Fibroblast of the conjunctiva (primary cell): ENCODE measurements at places on chromosomes 2 and 18.

GRCh38 chr2:163436963-163437362 is 298.8 kb downstream of the FIGN start:
- no peak for DNase-seq

DNA sequence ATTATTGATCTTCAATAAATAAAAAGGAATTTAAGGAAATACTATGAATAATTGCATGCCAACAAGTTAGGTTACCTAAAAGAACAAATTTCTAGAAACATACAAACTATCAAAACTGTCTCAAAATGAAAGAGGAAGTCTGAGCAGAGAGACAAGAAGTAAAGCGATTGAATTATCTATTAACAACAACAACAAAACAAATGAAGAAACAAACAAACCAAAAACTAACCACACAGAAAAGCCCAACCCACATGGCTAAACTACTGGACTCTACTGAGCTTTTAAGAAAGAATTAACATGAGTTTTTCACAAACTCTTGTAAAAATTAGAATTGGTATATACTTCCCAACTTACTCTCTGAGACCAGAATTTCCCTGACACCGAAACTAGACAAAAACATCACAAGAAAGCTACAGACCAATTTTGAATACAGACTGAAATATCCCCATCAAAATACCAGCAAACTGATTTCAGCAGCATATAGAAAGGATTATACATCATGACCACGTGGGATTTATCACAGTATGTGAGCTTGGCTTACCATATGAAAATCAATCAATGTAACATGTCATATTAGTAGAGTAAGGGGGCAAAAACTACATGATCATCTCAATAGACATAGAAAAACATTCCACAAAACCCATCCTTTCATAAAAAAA is 16.6 kb upstream of the GALNT1 start:
- no peak for DNase-seq

DNA sequence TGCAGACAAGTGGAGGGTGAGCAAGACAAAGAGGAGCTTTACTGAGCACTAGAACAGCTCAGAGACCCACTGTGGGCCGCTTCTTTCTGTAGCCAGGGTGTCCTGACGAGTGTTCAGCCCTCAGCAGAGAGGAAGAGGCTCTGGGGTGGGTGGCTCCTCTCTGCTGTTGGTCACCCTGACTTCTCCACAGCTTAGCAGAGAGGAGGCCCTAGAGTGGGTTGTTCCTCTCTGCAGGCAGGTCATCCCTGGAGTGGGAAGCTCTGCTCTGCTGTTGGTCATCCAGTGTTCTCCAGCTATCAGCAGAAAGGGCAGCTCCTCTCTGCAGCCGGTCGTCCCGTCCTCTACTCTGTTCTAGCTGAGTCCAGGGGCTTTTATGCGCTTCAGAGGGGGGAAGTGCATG is 286.5 kb downstream of the ICOS start:
- DNase-seq = no peak

DNA sequence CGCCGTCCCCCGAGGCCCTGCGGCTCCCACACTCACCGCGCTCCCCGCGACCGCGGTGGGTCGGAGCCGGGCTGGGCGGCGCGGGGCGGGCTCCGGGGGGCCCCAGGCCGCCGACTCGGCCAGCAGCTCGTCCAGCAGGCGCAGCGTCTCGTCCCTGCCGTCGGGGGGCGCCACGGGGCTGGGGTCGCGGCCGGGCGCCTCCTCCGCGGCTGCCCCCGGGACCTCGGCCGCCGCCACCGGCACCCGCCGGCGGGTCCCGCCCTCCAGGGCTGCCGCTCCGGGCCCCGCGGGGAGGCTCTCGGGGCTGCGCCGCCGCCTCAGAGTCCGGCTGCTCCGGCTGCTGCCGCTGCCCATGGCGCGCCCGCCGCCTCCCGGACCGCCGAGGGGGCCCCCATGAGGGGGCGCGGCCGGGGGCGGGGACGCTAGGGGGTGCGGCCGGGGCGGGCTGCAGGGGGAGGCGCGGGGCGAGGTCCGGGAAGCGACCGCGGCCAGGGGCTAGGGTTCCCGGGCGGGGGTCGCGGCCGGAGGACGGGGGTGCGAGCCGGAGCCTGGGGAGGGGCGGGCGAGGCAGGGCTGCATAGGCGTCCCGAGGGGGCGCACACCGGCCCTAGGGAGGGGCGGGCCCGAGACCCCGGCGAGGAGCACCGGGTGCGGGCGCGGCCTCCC is at the start of gene CYS1:
CYS1 (minus strand) TSS at position 542 of the 666 bp plus-strand sequence; CDS start at position 354, 188 bp downstream.
- no peak for DNase-seq

- no peak for DNase-seq
These were observed 77.8 kb upstream of the STON1 start for GRCh38 chr2:48452108-48452507.

- no peak for DNase-seq
These were observed 23.7 kb upstream of the ACKR3 start for GRCh38 chr2:236545814-236546480.

DNA sequence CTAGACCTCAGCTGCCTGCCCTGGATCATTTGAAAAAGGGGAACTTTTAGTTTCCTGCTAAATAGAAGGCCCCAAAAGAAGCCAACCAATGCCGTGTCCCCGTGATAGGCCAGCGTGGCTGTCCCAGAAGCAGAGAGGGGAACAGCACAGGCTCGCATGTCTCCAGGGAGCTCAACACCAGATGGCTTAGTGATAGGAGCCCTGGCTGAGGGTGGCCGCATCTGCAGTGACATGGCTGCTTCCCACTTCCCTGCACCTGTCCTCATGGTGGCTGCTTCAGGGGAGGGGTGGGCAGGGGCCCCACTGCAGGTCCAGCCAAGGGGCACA is 79.6 kb downstream of the MBP start:
- DNase-seq = no peak

DNA sequence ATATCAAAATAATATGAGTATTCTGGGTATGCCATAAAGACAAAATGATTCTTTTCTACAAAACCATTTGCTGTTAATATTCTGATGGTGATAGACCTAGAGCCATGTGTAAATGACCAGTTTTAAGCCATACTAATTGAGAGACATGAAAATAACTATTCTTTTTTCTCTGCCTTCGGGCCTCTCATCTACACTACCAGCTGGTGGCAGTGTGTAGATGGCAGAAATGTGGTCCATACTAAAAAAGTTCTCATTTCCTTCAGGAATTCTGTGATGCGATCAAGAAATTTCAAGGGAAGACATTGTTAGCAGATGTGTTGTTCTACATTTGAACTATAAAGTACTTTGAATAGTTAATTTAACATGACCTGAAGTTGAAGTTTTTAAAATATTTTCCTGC is 485.2 kb downstream of the TRIB2 start:
- no peak for DNase-seq

DNA sequence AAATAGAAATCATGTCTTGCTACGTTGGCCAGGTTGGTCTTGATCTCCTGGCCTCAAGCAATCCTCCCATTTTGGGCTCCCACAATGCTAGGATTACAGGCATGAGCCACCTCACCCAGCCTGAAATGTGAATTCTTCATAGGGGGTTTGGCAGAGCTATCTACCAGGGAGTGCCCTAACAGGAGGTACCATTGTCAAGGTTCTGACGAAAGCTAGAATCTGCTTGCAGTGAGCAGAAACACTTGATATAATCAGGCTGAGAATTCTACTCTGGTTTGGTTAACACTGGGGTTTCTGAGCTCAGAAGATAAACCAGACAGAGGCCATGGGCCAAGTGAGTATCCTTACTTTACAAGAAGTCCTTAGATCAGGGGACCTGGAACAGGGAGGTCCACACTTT is 7.2 kb upstream of the LAMA3 start:
- DNase-seq = no peak

DNA sequence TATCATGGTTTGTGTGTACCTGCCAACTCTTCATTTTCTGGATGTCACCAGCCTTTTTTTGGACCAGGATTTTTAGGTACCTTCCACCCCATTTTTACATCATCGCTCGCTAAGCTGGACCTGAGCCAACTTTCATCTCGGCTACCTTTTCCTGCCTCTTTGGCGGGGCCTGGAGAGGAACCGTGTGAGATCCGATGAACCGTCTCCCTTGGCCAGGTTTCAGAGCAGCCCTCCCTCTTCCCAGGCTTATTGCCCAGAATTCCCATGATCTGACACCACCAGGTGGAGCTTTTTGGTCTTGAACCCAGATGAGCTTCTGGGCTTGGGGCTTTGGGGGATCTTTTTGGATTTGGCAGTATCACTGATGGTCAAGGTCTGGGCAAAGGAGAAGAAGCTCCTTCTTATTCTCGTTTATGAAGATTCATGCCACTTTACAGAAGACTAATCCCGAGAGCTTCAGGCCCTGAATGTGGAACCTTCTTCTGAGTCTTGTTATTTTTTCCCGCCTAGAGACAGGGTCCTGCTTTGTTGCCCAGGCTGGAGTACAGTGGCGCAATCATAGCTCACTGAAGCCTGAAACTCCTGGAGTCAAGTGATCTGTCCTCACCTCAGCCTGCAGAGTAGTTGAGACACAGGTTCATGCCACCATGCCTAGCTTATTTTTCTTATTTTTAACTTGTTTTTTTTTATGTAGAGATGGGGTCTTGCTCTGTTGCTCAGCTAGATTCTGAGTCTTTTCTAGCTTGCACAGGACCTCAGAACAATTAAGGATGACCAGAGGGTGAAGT is 50.4 kb downstream of the GATA6 start:
- DNase-seq = no peak

- no peak for DNase-seq
These were observed 49.5 kb downstream of the TFCP2L1 start for GRCh38 chr2:121235542-121235941.

DNA sequence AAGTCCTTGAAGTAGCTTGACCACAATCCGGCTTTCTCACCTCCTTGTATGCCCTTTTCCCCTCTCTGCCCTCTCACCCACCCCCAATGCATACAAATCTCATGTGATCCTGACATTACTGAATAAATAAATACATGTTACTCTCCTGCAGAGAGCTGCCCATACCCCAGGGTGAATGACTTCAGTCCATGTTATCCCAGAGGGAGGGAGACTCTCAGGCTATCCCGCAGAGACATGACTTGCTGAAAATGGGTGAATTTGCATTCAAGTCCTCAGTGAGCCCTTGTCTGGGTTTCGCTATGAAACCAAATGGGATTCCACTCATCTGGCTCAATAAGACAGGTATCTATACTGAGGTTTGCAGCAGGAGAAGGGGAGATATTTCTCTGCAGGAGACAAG is 168.5 kb downstream of the FHOD3 start:
- no peak for DNase-seq

DNA sequence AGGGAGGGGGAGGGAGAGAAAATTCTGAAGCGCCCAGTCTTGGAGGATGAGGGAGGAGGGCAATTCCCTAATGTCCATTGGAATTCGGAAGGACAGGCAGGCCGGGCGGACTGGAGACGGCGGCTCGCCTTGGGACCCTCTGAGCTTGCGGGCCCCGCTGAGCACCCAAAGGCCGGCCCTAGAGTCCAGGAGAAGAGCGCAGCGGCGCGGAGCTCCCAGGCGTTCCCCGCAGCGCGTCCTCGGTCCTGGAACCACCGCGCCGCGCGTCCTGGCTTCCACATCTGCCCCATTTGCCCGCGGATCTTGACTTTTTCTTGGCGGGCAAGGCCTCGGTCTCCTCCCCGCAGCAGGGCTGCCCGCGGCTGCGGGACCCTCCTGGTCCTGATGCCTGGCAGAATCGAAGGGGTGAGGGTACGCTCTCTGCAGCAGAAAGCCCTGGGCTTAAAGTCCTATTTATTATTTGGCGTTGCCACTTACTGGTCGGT is 675 bp upstream of the MLPH start:
- DNase-seq = no peak

DNA sequence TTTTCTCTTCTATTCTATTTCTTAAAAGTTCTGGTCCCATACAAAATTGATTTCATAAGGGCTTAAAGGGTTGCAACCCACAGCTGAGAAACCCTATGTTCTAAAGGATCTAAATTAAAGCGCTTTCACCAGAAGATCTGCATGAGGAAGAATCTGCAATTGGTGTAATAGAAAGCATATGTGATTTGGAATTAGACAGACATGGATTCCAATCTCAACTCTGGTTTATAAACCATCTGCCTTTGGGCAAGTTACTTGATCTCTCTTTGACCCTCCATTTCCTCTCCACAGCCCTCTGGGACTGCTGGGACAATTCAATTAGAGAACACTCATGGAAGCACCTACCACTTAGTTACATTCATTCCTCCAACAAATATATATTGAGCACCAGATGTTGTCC is 178.7 kb downstream of the ANTXR1 start:
- no peak for DNase-seq

GRCh38 chr2:82790206-82791021 is 1668.7 kb downstream of the SUCLG1 start:
- no peak for DNase-seq

DNA sequence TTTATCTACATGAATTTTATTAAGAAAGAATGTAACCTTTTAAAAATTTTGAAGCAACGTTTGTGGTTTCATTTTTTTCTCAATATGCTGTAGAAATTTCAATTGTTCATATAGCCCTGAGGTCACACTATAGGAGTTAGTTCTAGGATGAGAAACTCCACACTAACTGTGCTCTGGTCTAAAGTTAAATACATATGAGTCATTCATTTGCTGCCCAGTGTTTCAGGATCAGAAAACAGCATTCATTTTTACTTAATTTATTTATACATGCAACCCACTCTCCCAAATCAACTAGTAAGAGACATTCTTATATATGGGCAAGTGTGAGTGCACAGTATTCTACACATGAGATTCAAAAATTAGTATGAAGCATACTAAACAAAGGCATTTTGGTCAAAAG is 137.9 kb downstream of the DOCK10 start:
- no peak for DNase-seq

GRCh38 chr2:67974559-67975430 is 88.0 kb downstream of the C1D start:
- DNase-seq = no peak

- peak; percentile 97 for DNase-seq
These were observed 185.0 kb downstream of the ANAPC1 start for GRCh38 chr2:111698743-111699554.

- peak; percentile 16 for DNase-seq
These were observed 5.3 kb downstream of the APOB start for GRCh38 chr2:21038403-21039073.

- no peak for DNase-seq
These were observed 37.1 kb downstream of the PIEZO2 start for GRCh38 chr18:11112286-11112685.

- no peak for DNase-seq
These were observed 1.3 kb upstream of the LYPD6 start for GRCh38 chr2:149329068-149329467.

DNA sequence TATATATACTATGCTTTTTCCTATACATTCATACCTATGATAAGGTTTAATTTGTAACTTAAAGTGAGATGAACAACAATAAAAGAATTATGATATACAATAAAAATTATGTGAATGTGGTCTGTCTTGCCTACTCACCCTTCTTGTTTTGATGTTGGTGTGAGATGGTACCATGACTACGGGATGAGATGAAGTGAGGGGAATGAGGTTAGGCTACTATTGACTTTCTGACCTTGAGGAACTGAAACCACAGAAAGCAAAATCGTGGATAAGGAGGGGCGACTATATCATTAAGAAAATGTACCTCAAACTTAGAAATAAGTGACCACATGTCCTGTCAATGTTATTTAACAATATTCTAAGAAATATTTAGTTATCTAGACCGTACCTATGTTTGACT is 103.9 kb upstream of the PPP1CB start:
- DNase-seq = no peak

DNA sequence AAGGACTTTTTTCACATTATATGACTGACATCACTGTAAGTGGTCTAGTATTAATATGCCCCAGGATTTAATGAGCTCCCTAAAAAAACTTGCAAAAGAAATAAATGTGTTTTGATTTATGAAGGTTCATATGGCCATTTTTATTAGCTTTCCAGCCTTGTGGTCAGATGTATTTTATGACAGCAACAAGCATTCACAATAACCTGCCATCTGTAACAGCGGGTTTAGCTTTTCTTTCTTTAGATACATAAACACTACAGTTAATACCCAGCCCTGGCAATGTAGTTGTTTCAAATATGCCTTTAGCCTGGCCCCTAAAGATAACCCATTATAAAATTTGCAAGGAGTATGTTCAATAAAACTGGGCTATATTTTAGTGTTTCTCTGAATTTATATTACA is 1063.8 kb downstream of the SOCS6 start:
- DNase-seq = no peak
